ENCODE measurements at places on chromosomes 6 and 20.

GRCh38 chr6:14635195-14635594 lies 517.6 kb downstream of the CD83 start:
- no peak for DNase-seq

- no peak for DNase-seq
Measured at GRCh38 chr6:1917626-1918371, 308.1 kb downstream of the FOXC1 start.

DNA sequence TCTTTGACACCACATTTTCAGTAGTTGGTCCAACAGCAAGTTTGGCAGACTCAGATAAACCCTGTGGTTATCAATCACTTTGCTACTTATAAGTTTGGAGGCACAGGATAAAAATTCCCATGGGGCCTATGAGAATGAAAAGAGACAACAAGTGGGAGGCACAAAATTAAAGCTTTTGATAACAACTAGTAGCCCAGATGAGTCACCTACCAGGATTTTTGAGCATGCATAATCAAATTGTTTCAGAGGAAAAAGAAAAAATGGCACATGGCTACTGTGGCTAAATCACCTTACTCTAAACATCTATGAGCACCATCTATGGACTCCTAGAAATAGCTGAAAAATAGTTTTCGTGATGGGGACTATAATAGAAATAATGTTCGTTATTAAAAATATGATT lies 40.8 kb upstream of the BMP5 start:
- DNase-seq, result no peak

DNA sequence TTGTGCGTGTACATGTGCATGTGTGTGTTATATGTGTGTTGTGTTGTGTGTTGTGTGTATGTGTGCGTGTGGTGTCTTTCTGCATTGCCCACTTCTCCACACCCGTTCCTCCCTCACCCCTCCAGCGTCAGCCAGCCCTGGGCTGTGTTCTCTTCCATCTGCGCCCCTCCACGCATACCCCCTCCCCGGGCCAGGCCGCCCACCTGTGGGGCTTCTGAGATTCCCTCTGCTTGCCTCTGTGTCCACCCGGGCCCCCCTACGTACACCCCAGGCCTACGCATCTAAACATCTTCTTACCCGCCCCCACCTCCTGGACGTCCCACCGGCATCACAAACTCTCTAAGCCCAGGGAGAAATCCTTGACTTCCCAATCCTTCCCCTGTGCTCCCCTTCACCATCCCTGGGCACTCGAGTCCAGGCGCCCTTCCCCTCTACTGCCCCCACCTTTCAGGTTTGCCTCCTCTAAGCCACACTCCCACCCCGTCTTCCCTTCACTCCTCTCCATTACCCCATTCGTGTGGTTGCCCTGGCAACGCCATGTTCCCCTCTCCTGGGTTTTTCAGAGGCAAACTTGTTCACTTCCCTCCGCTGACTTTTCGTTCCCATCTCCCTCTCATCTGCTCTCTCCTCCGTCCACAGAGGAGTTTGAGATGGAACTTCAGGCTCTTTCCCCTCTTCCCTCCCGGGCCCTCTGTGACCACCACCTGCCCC lies 81.7 kb upstream of the NNAT start:
- no peak for DNase-seq

- no peak for DNase-seq
Measured at GRCh38 chr6:56370561-56371211, 123.3 kb upstream of the COL21A1 start.

- no peak for DNase-seq
Measured at GRCh38 chr20:17391127-17391771, 139.9 kb downstream of the BFSP1 start.

- no peak for DNase-seq
Measured at GRCh38 chr6:22904431-22904830, 335.1 kb downstream of the HDGFL1 start.
